ENCODE measurements at places on chromosomes 3 and 15.

DNA sequence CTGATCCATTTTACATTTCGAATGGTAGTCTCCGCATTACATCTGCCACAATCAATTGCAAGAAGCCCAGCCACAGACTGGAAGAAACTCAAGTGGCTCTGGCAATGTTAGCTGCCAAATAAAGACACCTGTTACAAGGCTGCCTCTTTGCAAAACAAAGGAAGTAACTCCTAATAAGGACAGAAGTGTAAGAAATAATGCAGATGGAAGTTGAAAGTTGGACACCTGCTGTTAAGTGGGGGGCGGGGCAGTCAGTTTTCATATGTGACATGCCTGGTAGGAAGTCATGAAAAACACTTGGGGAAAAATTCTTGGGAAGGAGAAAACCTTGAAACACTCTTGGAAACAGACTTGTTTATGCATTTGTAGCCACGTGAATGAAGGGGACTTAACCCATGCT, 54.1 kb upstream of the ATP2C1 start:
- DNase-seq, result peak; percentile 44

- DNase-seq, result no peak
These were observed 69.3 kb upstream of the SMAD3 start for GRCh38 chr15:66996094-66996493.

DNA sequence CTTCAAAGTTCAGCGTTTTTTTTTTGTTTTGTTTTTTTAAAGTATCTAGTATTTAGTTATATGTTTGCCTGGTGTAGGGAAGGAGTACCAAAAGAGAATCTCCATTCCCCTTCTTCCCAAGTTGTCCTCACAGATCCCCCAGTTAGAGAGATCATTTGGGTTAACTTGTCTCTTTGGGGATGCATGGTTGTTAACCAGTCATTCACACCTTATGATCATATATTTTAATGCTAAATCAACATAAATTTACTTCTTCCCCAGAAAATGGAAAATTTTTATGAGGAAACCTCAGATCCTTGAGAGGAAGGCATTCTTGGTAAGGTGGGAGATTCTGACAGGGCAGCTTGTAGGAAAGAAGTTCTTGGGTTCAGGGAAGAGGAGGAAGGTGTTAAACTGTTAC, 1.5 kb upstream of the MGA start:
- no peak for DNase-seq

DNA sequence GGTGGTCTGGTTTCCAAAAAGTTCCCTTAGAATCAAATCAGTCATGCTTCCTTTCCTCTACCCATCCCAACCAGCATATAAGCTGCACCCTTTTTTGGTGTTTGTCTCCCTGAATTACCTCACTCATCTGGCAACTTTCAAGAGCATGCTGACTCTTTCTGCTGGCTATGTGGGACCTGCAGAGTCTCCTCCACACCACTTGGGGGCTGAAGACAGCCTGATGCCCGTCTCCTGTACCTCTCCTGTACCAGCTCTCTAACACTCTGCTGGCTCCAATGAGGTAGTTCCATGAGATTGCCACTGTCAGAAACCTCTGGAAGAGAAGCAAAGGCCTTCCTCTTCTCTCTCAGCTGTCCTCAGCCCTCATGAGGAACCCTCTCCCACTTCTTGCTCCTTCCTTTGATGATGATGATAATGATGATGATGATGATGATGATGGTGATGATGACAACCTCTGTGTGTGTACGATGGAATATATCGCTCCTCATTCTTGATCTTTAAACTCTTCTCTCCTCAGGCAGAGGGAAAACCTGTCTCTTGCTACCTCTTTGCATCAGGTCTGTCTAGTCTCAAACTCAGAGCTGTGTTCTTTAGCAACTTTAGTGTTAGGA, 257.5 kb downstream of the ZNF621 start:
- no peak for DNase-seq

GRCh38 chr3:148903022-148903442, 37.9 kb downstream of the CPA3 start:
- no peak for DNase-seq

- DNase-seq, result peak; percentile 62
These were observed 19.2 kb upstream of the CORO2B start for GRCh38 chr15:68559345-68560310.

DNA sequence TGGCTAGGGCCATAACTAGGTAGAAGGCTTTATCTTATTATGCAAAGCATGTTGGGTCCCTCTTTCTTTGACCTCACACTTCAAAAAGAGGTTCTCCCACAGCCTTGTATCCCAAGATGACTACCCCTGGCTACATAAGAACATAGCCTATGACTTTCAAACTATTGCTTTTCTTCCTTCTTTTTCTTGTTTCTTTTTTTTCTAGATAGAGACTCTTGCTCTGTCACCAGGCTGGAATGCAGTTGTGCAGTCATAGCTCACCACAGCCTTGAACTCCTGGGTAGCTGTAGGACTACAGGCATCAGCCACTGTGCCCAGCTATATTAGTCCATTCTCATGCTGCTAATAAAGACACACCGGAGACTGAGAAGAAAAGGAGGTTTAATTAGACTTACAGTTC, 47.2 kb downstream of the DIPK2A start:
- DNase-seq, result no peak

GRCh38 chr3:160330109-160330508, 68.9 kb downstream of the IFT80 start:
- DNase-seq, result no peak

- no peak for DNase-seq
These were observed 75.5 kb downstream of the DLG1 start for GRCh38 chr3:197222937-197223370.

DNA sequence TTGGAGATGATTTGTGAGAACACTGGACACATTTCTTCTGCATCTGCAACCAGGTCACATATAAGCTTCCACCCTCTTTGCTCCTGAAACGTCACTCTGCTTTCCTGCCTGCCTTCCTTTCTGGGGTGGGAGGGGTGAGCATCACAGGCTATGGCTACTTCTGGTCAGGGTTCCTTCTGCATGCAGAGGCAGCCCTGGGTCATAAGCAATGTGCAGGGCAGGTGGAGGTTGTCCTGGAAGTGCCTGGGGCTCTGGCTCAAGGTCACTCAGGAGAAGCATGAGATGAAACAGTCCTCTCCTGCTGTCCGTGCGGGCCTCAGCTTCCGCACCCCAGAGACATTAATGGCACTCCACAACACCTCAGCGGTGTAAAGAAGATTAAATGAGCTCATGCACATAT, 15.1 kb downstream of the SLC6A20 start:
- no peak for DNase-seq

GRCh38 chr3:174376346-174376745, 482.8 kb upstream of the NAALADL2 start:
- no peak for DNase-seq

DNA sequence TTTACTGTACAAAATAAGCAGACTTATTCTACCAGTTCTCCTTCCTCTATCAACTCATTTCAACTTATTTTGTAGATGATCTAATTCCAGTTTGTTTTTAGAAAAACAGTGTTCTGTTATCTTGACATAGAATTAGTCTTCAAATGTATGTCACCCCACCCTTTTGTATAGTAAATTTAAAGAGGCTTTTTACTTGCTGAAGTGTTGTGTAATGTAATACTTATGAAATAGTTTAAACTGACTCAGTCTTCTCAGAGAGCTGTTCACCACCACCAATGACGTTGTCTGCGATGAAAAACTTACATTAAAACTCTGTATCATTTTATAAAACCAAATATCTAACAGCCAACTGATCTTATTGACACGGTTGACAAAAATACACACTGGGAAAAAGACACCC, 82.9 kb downstream of the RAP2B start:
- no peak for DNase-seq

DNA sequence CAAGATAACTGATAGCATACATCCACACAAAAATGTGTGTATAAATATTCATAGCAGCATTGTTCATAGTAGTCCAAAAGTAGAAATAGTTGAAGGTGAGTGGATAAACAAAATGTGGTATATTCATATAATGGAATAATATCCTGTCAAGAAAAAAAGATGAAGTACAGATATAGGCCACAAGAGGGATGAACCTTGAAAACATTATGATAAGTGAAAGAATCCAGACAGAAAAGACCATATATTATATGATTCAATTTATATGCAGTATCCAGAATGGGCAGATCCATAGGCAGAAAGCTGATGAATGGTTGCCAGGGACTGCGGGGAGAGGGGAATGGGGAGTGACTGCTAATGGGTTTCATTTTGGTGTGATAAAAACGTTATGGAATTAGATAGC, 54.3 kb upstream of the TNIK start:
- no peak for DNase-seq

GRCh38 chr3:132034486-132035464, at the start of gene CPNE4:
Gene CPNE4 (minus strand): TSS chr3:132035014.
- peak; percentile 44 for DNase-seq

GRCh38 chr3:122468896-122469533, 45.7 kb downstream of the KPNA1 start:
- no peak for DNase-seq
